ENCODE measurements at places on chromosomes 1 and 21.

GRCh38 chr1:171985639-171986038 lies 144.3 kb downstream of the DNM3 start:
- DNase-seq = peak; percentile 45

GRCh38 chr1:119324198-119324597 lies 44.4 kb upstream of the HAO2 start:
- no peak for DNase-seq

DNA sequence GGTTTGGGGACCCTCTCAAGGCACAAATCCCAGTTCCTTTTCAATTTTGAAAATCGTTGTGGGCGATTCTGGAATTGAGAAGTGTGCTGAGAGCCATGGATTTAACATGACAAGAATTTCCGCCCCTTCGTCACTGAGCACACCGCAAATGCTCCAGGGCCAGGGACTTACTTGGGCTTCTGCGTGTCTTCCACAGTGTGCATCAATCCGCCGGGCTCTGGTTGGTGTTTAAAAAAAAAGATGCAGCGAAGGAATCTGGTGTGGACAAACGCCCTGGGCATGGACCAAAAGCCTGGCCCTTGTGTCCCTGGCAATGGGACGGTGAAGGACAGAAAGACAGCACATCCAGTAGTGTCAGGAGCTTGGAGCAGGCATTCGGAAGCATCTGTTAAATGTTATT lies 696 bp upstream of the CLDN14 start:
- no peak for DNase-seq

DNA sequence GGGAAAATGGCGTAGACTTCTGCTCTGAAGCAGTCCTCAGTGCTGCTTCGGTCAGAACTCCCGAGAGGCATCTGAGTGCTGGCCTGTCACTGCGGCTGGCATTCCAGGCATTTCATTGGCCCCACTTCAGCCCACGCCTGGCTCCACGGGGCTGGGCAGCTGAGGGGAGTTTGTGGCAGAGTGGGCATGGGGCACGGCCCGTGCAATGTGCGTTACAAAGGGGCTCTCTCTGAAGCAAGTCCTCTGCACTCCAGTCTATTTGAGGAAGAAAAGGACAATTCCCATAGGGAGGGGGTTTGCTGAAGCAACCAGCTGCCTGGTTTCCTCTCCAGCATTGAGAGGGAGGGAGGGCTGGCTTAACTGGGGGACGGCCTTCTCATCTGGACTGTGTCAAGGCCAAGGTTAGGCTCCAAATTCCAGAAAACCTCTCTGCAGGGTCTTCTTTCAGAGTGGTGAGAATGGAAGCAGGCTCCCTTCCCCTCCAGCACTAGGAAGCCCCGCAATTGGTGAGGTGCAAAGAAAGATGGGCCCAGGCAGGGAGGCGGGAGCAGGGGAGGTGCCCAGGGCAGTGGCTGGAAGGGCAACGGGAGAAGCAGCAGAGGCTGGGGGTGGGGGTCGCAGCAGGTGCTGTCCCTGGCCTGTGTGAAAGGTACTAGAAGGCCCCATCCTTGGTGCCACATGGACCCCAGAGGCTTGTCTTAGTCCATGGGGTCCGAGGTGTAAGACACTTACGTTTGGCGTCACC lies 21.1 kb upstream of the GPR157 start:
- no peak for DNase-seq

DNA sequence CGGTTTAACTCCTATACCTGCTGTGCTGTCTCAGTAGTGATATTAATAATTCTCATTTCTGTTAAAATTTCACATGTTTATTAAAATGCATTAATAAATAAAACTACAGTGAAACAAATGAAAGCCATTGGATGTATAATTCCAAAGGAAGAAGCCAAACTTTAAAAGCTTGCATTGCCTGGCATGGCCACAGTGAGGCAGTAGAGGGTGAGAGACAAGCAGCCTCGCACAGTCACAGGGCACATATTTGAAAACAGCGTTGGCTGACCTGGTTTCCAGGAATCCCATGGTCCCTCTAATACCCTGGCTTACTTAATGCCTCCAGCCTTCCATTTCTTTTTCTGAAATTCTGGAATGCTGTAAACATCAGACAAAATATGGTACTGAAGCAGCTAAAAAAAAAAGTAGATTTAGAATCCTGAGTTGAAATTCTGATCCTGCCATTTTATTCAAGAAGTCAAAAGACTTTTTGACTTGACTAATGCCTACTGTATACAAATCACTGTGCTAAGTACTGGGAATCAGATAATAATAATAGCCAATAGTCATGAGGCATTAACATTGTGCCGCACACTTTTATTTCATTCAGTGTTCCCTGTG lies 6.7 kb upstream of the RNASEL start:
- peak; percentile 57 for DNase-seq

GRCh38 chr21:15367061-15367626 lies 302.3 kb upstream of the NRIP1 start:
- DNase-seq = no peak

- DNase-seq = no peak
These were observed 95.7 kb downstream of the AKT3 start for GRCh38 chr1:243754348-243754747.

- DNase-seq = no peak
These were observed 19.5 kb downstream of the DUSP10 start for GRCh38 chr1:221722254-221723017.

DNA sequence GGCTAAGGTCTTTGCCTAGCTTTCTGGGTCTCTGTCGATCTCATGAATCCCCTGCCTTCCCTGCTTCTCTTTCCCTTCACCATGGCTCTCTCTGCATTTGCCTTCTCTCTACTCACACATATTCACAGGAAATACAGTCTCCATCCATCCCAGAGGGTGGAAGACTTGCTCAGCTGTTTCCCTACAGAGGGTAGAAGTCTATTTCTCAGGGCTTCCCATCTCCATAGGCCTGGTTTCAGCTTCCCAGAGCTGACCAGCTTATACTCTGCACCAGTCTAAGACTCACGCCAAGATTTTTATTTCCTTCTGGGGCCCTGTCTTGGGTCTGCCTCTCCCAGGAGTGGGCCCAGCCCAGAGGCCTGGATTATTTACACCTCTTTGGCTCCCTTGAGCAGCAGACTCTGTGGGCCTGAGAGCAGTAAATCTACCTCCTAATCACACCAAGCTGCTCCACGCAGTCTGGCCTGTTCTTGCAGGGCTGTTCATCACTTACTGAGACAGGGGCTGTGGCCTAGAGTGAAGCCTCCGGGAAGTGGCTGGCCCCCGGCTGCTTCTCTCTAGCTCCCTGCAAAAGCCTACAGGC lies 102.5 kb downstream of the PLXNA2 start:
- DNase-seq = no peak

DNA sequence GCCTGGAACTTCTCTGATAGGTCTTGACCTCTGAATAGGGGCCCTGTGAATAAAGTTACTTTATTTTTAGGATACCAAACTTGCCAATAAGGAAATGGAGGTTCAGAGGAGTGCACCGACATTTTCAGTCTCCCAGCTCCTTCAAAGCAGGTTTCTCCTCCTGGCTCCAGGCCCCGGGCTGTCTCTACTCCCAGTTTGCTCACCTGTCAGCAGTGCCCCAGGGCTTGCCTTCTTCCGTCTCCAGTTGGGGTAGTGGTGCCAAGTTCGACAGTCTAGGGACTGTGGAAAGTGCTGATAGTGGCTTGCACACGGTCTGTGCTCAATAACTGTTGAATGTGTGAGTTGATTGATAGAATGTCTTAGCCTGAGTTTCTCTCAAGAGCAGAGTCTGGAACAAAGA lies 149.2 kb downstream of the ACTL8 start:
- DNase-seq = no peak

DNA sequence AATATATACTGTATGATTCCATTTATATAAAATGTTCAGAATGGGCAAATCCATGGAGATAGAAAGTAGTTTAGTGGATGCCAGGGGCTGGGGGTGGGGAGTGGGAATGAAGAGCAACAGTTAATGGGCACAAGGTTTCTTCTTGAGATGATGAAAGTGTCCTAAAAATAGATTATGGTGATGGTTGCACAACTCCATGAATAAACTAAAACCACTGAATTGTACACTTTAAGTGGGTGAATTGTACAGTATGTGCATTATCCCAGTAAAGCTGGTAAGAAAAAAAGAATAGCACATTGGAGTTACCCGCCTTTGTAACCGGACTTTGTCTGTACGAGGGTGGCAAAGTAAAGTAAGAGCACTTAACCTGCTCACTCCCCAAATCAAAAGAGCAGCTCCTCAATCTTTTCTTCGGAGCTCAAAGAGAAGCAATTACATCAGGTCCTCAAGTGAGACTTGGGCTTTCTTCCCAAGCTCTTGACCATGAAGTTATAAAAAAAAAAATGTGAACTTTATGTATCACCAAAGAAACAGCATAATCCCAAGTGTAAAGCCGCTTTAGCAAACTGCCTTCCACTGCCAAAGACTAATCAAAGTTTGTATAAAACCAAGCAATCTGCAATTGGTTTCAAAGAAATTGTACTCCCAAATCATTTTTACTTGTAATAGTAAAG lies 32.1 kb downstream of the ALDH9A1 start:
- no peak for DNase-seq

DNA sequence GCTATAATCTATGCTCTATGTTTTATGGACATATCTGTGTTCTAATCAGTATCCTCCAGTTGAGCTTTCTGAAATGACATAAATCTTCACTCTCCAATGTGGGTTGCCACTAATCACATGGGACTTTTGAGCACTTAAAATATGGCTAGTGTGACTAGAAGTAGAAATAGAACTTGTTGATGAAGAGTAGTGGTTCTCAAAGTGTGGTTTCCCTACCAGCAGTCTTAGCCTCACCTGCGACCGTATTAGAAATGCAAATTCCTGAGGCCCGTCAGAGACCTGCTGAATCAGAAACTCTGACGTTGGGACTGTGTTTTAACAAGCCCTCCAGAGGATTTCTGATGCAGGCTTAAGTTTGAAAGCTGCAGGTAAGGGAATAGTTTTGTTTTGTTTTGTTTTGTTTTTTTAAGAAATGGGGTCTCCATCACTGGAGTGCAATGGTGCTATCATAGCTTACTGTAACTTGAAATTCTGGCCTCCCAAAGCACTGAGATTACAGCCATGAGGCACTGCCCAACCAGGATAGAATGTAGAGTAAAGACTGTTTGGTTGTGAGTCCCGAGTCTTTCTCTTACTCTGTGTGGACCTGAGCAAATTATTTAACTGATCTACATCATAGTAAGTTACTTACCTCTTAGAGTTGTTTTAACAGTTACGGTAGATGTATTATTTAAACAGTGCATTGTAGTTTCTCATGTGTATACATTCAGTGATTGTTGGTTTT lies 21.7 kb downstream of the GLRX2 start:
- DNase-seq = no peak

GRCh38 chr1:98870959-98871903 lies 133.4 kb downstream of the PLPPR5 start:
- no peak for DNase-seq

GRCh38 chr1:2135441-2135841 lies 59.1 kb downstream of the FAAP20 start:
- no peak for DNase-seq

DNA sequence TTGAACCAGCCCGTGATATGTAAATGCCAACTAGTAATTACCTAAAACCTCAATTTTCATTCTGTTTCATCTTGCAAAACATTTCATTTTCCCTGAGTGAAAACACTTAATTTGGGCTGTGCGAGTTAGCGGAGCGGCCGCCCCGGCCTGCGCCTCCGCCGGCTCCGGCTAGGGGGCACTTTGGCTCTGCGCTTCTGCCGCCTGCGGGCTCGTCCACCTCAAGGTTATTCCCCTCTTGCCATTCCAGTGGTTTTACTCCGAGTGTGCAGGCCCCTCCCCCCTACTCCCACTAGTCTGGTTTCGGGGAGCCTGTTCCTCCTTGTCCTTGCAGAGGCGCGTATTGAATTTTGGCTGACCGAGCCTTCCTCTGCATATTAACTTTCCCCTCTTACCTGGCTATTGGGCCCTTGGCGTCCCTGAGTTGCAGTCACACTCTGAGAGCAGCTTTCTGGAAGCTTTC lies 55.6 kb downstream of the PEX14 start:
- DNase-seq = no peak

GRCh38 chr21:27647401-27647800 lies 680.5 kb upstream of the ADAMTS5 start:
- no peak for DNase-seq

GRCh38 chr1:225763716-225764548 lies 13.7 kb upstream of the SRP9 start:
- no peak for DNase-seq

- no peak for DNase-seq
These were observed 115.6 kb upstream of the NGF start for GRCh38 chr1:115453666-115454065.

- no peak for DNase-seq
These were observed 473.3 kb downstream of the NEGR1 start for GRCh38 chr1:71809085-71809484.

DNA sequence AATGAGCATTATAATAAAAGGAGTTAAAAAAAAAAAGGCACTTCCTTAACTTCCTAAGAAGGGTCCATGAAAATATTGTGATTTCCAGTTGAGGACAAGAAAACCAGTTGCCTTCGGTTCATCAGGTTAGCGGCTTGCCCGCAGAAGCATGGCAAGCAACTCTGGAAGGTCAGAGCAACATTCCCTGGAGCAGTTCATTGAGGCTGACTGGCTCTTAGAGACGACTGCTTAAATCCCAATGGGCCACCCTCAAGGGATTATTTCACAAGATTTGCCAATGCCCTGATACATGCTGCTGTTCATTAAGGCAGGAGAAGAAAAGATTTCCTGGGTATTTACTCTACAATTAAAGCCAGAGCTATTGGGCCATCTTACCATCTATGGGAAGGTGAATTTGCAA lies 29.0 kb upstream of the CASQ2 start:
- no peak for DNase-seq

GRCh38 chr1:236141447-236142252 lies 689 bp upstream of the GPR137B start:
- peak; percentile 55 for DNase-seq

DNA sequence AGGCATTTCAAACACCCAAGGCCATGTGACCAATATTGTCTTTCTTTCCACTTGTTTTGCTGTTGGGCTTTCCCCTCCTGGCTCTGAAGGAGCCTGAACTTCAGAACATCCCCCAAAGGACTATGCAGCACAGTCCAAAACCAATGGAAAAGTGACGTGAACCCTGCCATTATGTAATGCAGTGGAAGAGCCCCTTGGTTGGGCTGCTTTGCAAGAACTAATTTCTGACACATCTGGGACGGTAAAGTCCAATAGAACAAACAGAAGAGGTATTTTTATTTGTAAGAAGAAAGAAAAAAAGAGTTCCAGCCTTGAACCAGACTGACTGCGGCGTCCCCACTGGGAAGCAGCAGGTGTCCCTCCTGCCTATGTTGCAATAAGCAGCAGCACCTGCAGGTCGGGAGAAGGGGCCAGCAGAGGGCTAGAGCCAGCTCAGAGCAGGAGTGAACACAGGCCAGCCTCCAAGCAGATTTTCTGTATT lies 116.7 kb downstream of the CDC7 start:
- DNase-seq = peak; percentile 28

Measured in A549 (cell line).